CD4-positive, alpha-beta T cell treated with Interleukin-12 subunit alpha and Interleukin-12 subunit beta, for 1 hour (primary cell): ENCODE measurements at places on chromosomes 12 and 14.

DNA sequence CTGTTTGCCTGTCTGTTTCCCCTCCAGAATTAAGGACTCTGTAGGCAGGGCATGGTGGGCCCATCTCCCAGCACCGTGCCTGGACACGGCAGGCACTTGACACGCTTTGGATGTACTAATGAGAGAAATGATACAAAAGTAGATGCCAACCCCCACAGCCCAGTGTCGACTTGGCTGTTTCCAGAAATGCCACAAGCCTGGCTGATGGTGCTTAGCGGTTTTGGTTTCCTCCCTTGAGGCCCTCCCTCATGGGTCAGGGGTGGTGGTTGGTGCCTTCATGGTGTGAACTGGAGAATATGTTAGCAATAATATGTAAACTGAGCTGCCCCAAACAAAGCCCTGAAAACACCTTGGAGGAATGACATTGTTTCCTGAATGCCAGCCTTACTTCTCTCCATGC is 55.5 kb upstream of the ESRRB start:
- DNase-seq = no peak

GRCh38 chr14:54864526-54864925 is 38.1 kb downstream of the GCH1 start:
- DNase-seq = no peak

DNA sequence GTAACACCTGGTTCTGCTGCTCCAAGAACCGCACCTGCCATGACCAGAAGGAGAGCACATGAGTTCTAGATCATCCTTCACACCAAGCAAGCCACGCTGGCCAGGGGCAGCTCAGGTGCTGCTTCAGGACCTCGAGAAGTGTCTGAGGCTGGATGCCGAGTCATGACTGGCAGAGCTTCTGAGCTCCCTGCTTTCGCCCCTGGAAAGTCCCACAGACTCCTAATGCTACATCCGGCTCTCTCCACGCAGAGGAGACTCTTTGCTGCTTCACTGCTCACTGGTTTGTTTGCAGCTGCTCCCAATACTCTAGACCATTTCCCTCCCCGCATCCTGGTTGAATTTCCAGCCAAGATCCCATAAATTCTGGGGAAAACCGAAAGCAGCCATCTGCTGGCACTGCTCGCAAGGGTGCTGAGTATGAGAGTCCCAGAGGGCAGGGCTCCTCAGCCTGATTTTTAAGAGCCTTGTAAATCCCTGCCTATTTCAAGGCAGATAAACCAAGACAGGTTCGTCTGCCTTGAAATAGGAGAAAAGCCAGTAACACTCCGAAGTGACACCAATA is 1.4 kb downstream of the KRT2 start:
- no peak for DNase-seq

DNA sequence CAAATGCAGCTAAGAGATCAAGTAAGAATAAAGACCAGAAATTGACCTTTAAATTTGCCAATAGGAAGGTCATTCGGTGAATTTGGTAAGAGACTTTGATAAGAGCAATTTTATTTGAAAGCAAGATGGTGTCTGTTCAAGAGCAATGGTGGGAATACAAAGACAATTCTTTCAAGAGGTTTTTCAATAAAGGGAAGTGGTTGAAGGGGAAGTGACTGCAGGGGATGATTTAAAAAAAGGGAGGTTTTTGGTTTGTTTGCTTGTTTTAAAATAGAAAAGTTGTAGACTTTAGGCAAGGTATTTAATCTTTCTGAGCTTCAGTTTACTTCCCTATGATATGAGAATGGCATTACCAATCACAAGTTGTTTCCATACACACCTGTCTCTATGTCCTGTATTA is 4.3 kb upstream of the APPL2 start:
- DNase-seq = no peak

- no peak for DNase-seq
These were observed 27.9 kb upstream of the SPPL3 start for GRCh38 chr12:120932058-120932457.

- DNase-seq = no peak
These were observed 1.4 kb downstream of the MDM2 start for GRCh38 chr12:68809190-68810026.

GRCh38 chr12:63208956-63209355 is 58.0 kb upstream of the AVPR1A start:
- no peak for DNase-seq

GRCh38 chr14:69346710-69347109 is 51.4 kb downstream of the ERH start:
- DNase-seq = no peak

DNA sequence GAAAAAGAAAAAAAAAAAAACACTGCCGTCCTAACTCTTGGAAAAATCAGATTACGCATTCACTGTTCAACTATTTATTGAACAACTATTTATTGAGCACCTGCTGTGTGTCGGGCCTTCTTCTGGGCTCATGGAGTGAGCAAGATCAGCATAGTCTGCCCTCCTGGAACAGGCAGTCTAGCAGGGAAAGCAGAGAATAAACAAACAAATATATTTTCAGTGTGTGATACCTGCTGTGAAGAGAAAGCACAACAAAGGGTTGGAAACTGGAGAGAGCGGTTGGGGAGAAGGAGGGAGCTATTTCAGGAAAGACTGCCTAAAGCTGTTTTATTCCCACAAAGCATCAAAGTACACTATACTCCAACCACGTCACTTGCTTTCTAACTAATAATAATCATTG is 10.8 kb downstream of the PROX2 start:
- DNase-seq = no peak

GRCh38 chr14:95021588-95021987 is 135.7 kb downstream of the DICER1 start:
- DNase-seq = no peak

GRCh38 chr14:34682787-34683321 is 31.5 kb downstream of the CFL2 start:
- DNase-seq = no peak

DNA sequence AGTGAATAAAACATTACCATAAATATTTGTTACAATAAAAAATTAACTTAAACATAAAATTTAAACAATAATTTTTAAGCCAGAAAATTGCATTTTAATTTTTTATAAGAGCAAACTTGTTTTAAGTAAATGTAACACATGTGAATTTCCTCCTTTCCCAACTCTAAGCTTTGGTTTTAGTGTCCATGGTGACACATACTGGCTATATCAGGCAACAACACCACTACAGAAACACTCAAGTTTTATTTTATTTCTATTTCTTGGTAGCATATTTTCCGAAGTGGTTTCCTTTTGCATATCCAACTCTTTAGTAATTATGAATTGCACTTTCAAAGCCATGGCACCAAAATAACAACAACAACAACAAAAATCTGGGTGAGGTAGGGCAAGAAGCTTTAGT is 2.2 kb downstream of the NELL2 start:
- DNase-seq = peak; percentile 57

DNA sequence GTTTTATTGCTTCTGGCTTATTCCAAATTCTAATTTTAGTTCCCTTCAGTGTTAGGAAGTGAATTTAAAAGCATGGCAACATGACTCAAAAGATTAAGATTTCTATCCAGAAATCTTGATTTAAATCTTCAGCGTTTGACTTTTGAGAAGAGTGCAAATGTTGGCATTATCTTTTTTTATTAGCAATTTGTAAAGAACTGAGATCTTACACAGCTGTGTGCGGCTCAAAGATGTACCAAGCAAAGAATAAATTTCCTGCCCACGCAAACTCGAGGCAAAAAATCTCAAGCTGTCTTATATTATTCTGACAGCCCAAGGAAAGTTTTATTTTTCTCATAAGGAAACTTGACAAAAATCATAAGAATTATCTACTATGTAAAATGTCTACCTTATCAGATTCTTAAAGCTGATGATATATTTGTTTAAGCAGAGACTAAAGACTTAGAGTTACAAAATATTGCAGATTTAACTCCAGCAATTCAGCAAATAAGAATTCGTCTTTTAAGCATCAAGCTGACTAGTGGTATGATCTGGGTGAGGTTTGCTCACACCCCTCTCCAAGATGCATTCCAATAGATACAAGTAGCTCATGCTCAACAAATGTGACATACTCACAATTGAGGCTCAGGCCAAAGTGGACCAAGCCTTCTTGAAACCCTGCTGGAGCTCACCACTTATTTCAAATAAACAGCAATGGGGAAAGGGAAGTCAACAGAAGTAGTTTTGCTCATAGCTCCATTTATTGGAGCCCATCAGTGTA is 47.4 kb upstream of the POC1B start:
- no peak for DNase-seq

DNA sequence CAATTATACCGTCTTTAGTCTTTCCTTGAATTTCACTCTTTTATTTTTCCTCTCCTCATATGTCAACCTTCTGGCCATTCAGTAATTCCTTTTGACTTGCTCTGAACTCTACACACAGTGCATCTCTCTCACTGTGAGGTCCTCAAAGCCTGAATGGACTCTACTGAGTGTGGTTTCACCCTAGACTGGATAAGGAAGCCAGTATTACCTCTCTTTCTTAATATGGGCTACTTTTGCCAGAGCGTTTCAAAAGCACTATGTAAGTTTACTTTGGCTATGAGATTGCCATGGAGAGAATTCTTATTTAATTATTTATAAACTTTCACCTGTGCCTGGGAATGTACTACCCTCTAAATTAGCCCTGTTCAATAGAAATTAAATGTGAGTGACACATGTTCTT is 343.5 kb upstream of the DDHD1 start:
- no peak for DNase-seq

DNA sequence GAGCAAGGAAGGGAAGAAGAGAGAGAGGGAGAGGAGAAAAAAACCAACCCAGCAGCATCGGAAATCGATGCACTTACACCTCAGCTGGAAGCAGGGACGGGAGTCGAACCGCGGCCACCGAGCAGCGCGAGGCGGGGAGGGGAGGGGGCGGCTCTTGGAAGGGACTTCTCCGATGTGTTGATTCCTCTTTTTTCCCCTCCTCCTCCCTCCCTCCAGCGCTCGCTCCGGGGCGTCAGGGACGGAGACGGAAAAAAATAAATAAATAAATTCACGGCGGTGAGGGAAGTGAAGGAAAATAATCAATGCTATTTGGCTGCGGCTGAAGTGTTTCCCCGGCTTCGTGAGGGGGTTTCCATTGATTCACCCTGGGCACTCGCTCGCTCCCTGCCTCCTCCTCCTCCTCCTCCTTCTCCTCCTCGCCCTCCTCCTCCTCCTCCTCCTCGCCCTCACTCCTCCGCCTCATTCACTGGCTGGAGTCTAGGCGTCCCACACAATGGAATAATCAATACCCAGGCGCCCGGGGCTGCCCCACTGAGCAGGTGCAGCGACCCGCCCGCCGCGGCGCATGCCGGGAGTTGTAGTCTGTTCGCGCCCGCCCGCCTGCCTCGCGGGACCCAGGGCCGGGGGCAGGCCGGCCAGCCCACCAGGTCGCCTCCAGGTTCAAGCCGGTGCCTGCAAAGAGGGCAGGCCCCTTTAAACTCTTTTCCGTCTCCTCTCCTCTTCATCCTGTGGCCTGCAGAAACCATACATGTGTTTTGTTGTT is at the start of gene ZFHX2:
Gene ZFHX2, minus strand, starts transcription at position 500 of the 763 bp plus-strand sequence. CDS start 16,440 bp downstream, outside the sequence.
- peak; percentile 79 for DNase-seq

GRCh38 chr12:1553987-1554982 is 40.1 kb downstream of the FBXL14 start:
- no peak for DNase-seq

DNA sequence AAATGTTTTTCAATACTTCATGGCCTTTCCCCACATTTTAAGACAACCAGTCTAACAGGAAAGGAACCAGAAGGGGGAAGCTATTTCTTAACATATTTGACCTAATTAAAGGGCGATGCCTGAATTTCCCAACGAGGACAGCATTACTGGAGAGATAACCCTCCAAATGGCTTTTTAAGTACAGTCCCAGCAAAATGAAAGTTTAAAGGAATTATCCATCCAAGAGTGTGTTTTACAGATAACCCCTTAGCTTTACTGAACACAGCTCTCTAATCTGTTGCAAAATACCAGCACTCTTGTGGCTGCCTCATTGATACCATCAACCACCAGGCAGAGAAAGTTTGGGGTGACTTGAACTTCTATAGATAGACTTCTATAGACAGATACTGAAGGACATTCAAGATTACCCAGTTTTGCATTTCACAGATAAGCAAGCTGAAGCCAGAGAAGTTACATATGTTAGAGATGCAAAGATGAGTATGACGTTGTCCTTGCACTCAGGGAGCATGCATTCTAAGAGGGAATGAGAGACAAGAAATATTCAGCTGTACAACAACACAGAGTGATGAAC is 41.3 kb upstream of the DUSP6 start:
- no peak for DNase-seq

- DNase-seq = no peak
These were observed 19.5 kb downstream of the PIGH start for GRCh38 chr14:67580336-67581171.

GRCh38 chr14:22875748-22876319 is 4.3 kb downstream of the LRP10 start:
- DNase-seq = no peak

DNA sequence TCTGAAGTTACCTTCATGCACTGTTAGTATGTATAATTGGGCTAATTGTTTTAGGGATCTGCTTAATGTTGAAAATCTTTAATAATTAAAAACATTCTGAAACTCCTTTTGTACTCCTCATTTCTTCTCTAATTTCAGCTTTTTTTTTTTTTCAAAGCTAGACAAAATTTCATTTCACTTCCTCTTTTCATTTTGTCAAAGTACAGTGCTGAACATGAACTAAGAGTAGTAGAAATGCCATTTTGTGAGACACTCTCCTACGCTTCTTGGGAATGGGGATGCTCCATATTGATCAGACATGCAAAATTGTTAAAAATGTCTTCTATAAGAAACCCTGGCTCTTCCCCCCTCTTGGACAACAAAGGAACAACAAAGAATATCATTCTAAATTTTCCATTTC is 1.7 kb downstream of the ABCD2 start:
- DNase-seq = no peak

GRCh38 chr12:67826946-67827720 is 162.1 kb upstream of the IFNG-AS1 start:
- DNase-seq = no peak

DNA sequence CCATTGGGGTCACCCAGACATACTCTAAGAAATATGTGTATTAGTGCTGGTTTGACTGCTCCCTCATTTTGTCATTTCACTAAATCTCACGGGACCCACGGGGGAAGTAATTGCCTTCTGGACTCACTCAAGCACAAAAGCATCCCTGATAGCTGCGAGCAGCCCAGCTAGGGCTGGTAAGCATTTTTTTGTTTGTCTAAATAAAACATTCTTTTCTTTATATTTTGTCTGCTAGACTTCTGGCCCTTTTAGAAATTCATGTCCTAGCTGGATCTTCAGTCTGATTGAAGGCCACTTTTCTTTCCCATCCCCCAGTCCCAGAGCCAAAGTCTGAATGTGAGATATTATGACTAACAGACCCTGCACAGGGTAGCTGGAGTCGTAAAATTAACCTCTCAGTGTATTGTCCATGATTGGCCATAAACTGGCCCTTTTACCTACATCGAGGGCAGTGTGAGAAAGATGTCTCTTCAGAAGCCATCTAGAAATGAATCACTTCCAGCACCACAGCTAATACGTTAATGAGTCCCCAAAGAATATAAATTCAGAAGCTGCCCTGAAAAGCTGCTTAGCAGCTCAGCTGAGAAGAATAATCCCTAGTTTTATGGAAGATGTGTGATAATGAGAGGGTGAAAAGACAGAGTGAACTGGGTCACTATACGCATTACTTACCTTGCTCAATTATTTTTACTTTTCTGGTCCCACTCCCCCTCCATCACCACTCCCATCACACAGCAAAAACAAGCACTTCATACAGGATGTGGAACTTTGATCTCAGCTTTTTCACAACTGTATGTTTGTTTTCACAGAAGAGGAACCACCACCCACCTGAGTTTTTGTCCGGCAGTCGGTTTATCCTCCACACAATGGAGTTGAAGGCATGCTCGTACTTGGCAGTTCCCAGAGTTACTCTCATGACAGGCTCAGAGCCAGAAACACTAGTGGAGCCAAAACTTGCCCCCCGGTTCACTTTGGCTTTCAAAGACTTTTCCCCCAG is 55.6 kb upstream of the GTF2A1 start:
- no peak for DNase-seq
